ENCODE measurements at places on chromosomes 7 and 10. TPM values are rescaled to one million over a fixed set of nuclear protein-coding genes. Genes with fewer than 3 reads are reported as not detected.

COA1 gene
- 31.3 TPM for total RNA-seq

STEAP2 gene
- total RNA-seq, result 2.7 TPM

ASB4 gene
- not detected for total RNA-seq

PLOD3 gene
- total RNA-seq, result 37.4 TPM

CALY gene
- total RNA-seq, result not detected

CEP41 gene
- 12.1 TPM for total RNA-seq

EN2 gene
- not detected for total RNA-seq

ZNF32 gene
- 27.3 TPM for total RNA-seq

SLC25A40 gene
- total RNA-seq, result 3.8 TPM

ING3 gene
- 7.0 TPM for total RNA-seq

LAMB1 gene
- 60.5 TPM for total RNA-seq

PIK3AP1 gene
- 1.1 TPM for total RNA-seq

CALN1 gene
- under 0.01 TPM for total RNA-seq

FXYD4 gene
- not detected for total RNA-seq

PAPSS2 gene
- total RNA-seq, result 1.1 TPM

KLF14 gene
- total RNA-seq, result not detected

DGKI gene
- not detected for total RNA-seq

BCCIP gene
- 38.6 TPM for total RNA-seq

C10orf53 gene
- total RNA-seq, result not detected

LUC7L2 gene
- 34.3 TPM for total RNA-seq

PRDX3 gene
- total RNA-seq, result 175 TPM

SLC26A3 gene
- not detected for total RNA-seq

PRKCQ gene
- total RNA-seq, result 2.3 TPM

NPC1L1 gene
- total RNA-seq, result not detected

Measured in tracheal epithelial cell (primary cell).